ENCODE measurements at places on chromosomes 1 and 21.

DNA sequence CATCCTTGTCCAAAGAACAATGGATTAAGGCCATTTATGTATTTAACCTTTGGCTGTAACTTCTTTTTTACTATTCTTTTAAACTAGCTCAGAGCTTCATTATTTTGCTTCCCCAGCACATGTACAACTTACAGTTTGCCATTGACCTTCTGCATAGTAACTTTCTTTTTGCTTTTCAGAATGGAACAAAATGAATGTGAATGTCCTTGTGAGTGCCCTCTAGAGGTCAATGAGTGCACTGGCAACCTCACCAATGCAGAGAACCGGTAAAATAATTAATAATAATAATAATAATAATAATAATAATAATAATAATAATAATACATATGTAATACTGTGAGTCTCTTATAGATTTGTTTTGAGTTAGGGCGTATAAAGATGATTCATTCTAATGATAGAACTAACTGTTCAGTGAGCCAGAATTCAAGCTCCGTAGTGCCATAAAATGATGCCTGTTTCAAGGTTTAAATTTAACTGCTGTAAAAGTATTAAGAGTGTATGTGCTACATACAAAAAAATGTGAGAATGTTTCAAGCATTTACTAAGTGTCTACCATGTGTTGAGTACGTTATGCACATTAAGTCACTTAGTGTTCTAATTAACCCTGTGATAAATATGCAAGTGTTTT is 69.0 kb upstream of the RAVER2 start:
- DNase-seq: peak; percentile 67

GRCh38 chr1:84742653-84743052 is 52.4 kb upstream of the SSX2IP start:
- DNase-seq: no peak

DNA sequence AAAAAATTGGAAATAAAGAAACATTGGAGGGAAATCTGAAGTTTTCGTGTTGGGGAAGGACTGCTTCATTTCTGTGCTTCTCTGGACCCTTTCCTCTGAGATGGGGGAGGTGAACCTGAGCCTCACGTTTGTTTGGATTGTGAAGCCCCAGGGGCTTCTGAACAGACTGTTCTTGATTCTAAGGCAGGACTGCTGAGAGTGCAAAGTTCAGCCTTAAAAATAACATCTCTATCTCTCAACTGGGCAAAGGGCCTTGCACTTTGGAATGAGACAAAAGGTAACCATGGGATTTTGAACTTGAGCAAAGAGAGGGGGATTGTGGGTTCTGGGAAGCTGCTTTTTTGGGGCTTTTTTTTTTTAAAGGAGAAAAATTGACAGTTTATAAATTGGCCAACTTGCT is 45.0 kb downstream of the GPR88 start:
- DNase-seq: no peak

DNA sequence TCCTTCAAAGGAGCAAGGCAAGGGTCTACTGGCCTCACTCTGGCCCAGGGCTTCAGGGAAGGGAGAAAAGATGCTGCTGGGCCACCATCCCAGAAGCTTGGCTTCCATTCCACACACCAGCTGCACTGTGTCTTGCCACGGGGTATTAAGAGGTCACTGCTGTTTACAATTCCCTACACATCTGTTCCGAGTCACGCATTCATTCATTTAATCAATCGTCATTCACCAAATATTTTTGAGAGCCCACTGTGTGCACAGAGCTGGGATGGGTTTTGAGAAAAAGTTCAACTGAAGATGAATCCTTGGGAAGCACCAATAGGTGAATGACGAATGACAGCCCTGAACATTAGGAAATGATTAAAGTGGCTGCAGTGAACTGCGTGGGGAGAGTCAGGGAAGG is 101.7 kb downstream of the NAV1 start:
- DNase-seq: peak; percentile 55

- DNase-seq: no peak
Observed at GRCh38 chr1:245996811-245997210, 510.3 kb downstream of the SMYD3 start.

- no peak for DNase-seq
Observed at GRCh38 chr21:23812485-23812884, 1794.8 kb downstream of the MRPL39 start.

- DNase-seq: no peak
Observed at GRCh38 chr1:45522324-45523104, 830 bp upstream of the PRDX1 start.

DNA sequence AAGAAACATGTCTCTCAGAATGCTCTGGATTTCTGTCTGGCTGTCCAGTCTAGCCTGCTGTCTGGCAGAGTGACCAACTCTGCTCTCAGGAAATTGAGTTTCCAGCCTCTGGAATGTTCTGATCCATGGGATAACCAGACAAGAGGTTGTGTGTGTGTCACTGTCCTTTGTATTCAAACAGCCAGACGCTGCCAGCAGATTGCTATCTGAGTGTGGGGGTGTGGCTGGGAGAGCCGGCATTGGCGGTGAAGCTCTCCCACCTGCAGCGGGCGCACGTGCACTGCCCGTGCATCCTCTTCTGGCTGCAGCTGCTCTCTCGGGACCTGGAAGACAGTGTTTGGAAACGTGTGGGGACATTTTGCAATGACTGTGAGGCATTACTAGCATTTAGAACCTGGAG is 26.1 kb downstream of the PKP1 start:
- peak; percentile 71 for DNase-seq

DNA sequence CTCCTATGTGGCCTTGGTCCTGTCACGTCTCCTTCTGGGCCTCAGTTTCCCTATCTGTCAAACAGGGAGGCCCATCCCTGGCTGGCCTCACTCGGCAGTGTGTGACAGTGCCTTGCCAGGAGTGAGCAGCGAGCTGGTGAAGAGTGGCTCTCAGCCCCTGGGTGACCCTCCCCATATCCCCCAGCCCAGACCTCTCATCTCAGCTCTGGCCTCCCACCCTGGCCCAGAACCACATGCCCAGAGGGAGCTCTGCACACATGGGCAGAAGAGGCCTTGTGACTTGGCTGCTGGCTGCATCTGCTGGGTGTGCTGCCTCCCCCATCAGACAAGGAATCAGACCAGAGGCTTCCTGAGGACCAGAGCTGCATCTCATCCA is 19.5 kb upstream of the PADI1 start:
- no peak for DNase-seq

DNA sequence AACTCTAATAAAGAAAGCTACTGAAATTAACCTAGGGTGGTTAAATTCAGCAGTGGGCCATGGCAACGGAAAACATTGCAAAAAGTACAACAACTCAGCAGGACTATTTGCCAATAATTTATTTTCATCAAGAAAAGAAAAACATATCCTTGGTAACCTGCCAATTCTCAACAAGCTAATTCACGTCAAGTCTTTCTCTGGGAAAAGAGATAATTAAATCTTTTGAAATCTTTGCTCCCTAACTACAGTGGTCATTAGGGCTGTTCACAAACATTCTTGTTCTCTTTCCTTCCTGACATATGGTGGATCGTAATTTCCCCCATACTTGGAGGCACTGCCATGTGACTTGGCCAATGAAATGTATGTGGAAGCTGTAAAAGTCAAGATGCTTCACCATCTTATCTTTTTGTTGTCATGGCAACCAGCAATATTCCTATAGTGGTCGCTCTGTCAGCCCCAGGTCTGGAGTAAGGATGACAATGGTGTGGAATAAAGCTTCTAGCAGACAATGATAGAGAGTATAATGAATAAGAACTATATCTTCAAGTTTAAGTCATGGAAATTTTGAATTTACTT is 29.6 kb upstream of the ZNF326 start:
- no peak for DNase-seq

- DNase-seq: peak; percentile 48
Observed at GRCh38 chr1:212612041-212612961, 3.7 kb downstream of the ATF3 start.

- DNase-seq: peak; percentile 25
Observed at GRCh38 chr1:184036517-184036949, 995 bp downstream of the COLGALT2 start.

DNA sequence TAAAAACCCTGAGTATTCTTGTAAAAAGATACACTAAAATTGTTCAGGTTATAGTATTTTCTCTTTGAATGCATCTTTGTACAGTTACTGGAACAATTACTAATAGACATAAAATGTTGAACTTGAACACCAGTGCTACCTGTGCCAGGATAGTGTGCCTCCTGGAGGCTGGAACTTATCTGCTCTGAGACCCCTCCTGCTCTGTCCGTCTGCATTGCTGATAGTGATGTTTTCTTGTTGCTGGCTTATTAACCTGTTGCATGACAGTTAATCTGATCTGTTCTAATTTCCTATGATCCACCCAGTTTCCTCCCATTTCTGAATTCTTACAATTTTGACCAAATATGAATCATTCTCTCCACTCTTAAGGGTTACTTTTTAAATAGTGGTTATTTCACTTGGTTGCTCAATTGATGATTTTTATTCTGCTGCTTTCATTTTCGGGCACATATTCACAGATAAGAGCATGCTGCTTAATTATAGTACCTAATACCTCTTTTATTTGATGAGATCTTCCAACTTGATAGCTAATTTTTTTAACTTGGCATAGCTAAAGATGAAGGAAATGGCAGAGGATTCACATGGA is 101.4 kb downstream of the CC2D1B start:
- DNase-seq: no peak

- DNase-seq: no peak
Observed at GRCh38 chr1:37596182-37596667, 488 bp upstream of the GNL2 start.

GRCh38 chr1:188719735-188720134 is 1757.9 kb downstream of the BRINP3 start:
- no peak for DNase-seq

GRCh38 chr1:207826557-207827487 is 75.0 kb downstream of the CD46 start:
- no peak for DNase-seq

DNA sequence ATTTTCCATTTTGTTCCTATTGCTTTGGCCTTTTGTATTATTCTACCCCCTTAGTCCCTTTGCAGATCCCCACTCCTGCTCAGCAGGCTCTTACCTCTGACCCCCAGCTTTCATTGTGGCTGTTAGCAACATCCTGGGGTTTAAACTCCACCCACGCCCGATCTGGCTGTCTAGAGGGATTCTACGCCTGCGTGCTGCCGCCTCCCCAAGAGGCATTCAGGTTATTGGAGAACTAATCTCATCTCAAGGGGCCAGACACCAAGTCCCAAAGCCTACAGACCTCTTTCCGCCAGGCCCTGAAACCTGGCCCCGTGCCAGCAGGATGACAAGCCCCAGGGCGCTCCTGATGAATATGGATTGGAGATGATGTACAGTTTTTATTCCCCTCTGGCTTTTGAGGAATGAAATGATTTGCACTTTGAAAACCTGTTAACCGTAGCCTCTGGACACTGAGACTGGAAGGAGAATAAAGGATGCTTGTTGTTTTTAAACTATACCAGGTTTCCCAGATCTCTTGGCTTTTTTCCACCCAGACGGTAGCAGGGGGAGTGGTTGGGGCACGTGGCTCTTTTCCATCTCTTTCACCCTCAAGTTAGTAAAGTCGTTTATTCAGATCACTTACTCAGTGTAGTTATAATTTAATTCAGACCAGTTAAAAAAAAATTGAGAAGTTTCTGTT is 14.5 kb upstream of the IKBKE start:
- DNase-seq: no peak

GRCh38 chr1:20903437-20903836 is 116.3 kb upstream of the HP1BP3 start:
- no peak for DNase-seq

GRCh38 chr1:112460615-112461014 is 48.1 kb upstream of the WNT2B start:
- peak; percentile 15 for DNase-seq

DNA sequence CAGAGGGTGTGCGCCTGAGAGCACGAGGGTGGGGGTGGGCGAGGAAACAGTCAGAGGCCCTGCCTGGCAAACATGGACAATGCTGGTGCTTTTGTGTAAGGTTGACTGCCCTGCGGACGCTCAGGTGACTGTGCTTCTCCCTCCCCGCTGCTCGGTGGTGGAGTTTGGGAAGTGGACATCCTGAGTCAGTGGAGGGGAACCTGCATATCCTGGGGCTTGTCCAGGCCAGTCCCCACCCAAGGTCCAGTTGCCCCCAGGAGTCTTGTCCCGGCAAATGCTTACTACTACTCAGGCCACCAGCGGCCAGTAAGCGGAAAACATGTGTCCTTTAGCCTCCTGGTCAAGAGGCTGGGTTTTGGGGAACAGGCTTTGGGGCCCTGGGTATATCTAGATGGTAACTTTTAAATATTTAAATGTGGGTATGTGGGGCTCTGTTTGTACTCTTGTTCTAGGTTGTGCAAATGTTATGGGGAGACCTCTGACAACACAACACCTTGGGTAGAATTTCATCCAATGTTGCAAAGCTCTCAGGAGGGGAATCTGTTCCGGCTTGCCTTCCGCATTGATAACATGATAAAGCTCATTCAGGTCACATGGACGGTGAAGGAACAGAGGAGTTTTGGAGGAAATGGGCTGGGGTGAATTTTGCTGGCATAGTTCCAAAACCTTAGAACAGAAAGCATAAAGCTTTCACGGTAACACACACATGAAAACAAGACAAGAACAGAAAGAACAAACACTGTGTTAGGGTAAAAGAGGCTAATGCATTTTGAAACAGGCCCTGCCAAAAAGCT is 364.9 kb downstream of the PRDM2 start:
- no peak for DNase-seq

GRCh38 chr1:15465674-15466073 is 9.1 kb downstream of the CELA2A start:
- DNase-seq: no peak

- no peak for DNase-seq
Observed at GRCh38 chr1:116585886-116586285, 15.1 kb upstream of the CD58 start.

GRCh38 chr21:46060596-46061061 is 37.3 kb upstream of the COL6A2 start:
- peak; percentile 97 for DNase-seq

- no peak for DNase-seq
Observed at GRCh38 chr1:232655028-232655745, 25.3 kb upstream of the SIPA1L2 start.

GRCh38 chr21:39175154-39175553 is 8.1 kb downstream of the PSMG1 start:
- peak; percentile 61 for DNase-seq

- DNase-seq: peak; percentile 21
Observed at GRCh38 chr1:19514391-19514831, 29.1 kb upstream of the CAPZB start.

DNA sequence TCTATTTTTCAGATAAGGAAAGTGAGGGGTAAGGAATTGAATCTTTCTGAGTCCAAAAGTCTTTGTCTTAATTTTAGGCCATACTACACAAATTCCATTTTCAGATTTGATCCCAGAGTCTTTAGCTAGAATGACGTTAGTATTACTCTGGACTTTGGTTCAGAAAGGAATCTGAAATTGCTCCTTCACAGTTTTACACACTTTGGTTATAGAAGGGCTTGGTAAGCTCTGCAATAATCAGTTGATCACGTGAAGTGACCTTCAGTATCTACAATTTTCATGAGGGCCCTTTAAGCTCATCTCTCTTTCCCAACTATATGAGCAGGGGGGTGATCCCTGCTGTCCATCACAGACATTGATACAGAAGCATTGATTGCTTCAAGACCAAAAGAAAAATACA is 103.4 kb upstream of the ESRRG start:
- DNase-seq: no peak
